ENCODE measurements at places on chromosomes 6 and 20.

DNA sequence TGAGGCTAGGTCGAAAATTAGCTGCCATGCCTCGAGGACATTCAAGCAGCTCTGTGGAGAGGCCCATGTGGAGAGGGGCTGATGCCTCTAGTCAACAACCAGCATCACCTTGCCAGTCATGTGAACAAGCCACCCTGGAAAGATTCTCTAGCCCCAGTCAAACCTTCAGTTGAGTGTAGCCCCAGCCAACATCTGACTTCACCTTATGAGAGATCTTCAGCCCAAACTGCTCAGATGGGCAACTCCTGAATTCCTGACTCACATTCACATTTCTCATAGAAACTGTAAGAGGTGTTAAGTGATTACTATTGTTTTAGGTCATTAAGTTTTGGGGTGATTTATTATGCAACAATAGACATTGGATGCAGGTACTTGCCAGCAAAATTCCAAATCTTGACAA lies 44.9 kb downstream of the GJA10 start:
- no peak for DNase-seq

DNA sequence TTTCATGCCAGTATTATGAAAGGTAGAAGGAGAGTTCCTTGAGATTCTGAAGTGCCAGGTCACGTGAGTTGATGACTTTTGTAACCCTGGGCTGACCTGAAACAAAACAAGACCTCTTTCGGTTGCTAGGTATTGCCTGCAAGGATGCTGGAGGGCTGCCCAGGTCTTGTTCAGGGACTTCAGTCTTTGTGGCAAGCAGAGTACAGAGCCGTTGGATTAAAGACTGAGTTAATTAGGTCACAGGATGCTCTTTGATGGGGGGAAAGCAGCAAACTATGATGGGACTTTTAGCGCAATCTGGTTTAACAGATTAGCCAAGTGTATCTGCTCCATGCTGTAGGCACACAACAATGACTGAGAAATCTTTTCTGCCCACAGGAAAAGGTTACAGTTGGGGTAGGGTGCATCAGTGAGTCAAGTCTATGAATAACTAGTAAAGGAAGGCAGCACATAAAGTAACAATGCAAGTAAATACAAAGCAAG lies 12.8 kb upstream of the ELOVL5 start:
- no peak for DNase-seq

GRCh38 chr6:110882824-110883554 lies 8.4 kb downstream of the AMD1 start:
- no peak for DNase-seq

GRCh38 chr20:39600156-39600555 lies 638.0 kb downstream of the DHX35 start:
- no peak for DNase-seq

DNA sequence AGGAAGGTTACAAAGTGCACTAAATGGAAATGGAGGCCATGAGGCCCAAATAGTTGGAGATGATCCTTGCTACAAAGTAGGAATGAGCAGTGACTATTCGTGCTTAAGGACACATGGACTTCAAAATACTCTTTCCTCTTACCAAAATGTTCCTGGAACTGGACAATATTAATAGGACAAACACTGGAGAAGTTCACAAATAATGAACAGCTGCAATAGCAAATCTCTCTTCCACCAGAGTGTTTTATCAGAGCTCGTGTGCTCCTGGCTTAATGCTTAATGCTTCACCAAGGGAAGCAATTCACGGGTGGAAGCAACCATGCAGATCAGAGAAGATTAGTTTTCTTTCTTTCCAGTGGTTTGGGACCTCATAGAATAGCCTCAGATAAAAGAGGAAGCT lies 435.4 kb downstream of the BCKDHB start:
- DNase-seq, result no peak

- DNase-seq, result no peak
These were observed 278.1 kb upstream of the SYNCRIP start for GRCh38 chr6:85920782-85921181.

GRCh38 chr6:79635232-79635543 lies 4.1 kb downstream of the SH3BGRL2 start:
- DNase-seq, result no peak

DNA sequence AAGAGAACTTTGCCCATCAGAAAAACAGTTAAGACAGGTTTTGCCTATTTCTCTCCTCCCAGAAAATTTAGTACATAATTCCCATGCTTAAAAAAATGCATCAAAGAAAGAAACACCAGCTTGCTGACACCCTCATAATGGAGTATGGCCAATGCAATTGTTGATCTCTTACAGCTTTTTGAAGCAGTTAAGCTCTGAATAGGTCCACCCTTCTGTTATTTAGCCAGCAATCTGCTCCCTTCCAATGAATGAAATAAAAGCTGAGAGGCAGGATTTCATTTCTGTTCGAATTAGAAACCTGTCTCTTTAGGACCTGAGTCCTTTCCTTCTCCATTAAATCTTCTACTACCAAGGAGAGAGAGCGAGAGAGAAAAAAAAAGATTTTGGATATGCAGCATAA lies 288.7 kb downstream of the RNF144B start:
- DNase-seq, result no peak

- DNase-seq, result no peak
These were observed 59.2 kb downstream of the KCNS1 start for GRCh38 chr20:45041464-45042337.

GRCh38 chr20:20292472-20292871 lies 75.4 kb upstream of the INSM1 start:
- no peak for DNase-seq

GRCh38 chr6:131488780-131489179 lies 84.2 kb upstream of the ARG1 start:
- no peak for DNase-seq

DNA sequence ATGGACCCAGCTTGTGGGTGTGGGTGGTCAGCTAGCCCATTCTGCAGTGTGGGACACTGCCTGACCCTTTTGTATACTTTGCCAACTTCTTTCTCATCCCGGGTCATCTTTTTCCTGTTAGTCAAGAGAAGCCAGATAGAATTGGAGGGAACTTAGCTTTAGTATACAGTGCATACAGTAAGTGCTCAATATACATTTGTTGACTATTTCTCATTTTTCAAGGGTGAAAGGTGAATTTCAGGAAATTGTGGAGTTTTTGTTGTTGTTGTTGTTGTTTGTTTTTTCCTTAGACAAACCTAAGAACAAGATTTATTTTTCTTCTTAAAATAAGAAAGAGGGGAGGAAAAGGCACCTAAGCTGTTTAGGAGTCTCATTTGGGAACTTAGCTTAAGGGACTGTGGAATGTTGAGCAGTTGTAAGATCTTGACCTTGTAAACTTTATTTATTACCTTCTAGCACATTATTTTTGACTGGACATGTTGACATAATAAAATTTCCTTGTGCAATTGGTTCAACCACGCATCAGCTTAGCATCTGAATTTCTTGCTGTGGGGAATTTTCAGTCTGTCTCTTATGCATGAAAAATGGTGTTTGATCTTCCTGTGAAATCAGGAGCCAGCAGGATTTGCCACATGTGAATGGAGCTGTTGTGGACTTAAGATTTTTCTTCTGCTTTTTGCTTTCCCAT lies 113.6 kb downstream of the ARID1B start:
- DNase-seq, result no peak

GRCh38 chr20:49799698-49800097 lies 12.9 kb upstream of the SLC9A8 start:
- no peak for DNase-seq

DNA sequence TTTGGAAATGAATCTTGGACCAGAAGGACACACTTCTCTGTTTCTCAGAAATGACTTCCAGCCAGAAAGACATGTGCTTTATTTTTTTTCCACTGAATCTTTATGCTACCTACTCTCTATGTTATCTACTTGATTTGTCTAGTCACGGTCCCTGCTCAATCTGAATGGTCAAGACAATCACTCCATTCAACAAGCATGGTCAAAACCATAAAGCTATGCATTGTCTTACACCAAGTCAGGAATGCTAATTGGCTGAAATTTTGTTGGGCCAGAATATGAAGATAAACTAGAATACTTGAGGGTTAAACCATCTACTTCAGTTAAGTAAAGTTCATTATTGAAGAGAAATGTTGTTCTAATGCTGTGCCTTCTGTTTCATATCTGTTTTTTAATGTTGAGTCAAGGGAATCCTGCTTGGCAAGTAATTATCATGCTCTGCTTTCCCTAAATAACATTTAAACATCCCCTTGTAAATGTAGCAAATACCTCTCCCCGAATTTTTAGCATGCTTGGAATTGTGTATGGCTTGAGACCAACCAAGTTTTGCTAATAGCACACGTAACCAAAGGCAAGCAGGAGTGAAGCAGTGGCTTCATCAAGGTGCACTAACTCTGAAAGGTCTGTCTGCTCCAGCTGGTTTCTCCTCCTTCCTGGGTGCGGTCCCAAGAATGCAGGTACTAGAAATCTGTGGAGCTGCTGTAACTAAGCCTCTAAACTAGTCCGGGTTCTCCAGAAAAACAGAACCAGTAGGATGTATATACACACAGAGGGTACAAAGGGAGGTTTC lies 190.3 kb upstream of the CDYL start:
- no peak for DNase-seq

DNA sequence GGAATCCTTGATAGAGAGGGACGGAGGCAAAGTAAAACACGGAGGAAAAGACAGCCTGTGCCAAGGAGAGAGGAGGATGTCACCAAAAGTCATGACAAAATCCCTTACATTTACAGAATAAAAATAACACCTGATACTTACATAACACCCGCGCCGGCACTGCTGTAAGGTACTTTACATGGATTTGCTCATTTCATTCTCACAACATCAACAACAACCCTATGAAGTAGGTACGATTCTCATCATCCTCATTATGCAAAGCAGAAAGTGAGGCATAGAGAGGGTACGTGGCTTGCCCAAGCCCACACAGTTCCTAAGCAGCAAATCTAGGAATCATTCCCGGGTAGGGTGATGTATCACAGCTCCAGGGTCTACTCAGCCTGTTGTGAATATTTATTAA lies 67.6 kb upstream of the NFATC2 start:
- no peak for DNase-seq

- no peak for DNase-seq
These were observed 27.9 kb upstream of the SPDEF start for GRCh38 chr6:34583861-34584604.

DNA sequence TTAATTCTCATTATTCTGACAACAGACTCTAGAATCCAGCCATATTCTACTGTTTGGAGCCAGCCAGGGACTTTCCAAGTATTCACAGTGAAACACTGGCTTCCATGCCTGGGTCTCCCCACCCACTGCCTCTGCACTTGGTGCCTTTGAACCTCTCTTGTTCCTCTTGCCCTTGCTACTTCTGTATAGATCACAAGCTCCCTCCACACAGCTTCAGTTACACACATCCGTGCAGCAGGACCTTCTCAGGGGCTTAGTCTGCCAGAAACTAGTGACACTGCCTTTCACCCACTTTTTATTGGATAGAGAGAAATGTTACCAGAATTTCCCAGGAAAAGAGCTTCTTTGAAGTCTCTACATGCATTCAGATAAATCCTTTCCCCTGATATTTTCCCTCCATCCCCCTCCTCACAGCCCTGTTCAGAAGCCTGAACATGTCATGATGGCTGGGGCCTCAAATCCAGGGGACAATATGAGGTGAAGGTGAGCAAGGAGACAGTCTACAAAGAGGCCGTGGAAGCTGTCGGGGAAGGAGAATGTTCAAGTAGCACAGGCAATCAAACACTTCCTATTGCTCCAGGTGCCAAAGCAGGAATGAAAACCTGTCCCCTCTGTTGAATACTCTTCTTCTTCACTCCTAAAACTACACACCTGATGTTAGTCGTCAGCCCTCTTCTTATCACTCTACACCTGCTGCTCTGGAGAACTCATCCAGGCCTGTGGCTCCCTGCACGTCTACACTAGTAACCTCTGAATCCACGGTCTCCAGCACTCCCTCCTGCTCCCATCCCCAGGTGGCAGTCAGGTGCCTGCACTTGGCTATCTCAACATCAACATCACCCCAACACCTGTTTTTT lies 20.2 kb upstream of the HLA-DOA start:
- DNase-seq, result no peak

DNA sequence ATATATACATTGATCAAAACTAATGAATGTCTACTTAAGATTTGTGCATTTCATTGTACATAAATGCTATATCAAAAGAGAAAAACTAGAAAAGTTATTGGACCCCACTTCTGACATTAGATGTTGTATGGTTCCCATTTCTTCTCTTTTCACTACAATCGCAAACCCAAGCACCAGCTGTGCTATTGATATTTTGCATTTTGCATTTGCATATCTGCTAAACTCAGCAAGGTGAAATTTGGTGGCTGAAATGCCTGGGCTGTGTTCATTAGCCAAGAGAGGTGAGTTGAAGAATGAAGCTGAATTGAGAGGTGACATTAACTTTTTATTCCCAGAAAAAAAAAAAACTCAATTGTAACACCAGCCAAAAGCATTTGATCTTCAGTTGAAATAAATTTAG lies 232.1 kb upstream of the TENT5A start:
- no peak for DNase-seq

GRCh38 chr6:159045801-159046200 lies 1.0 kb upstream of the TAGAP start:
- no peak for DNase-seq

GRCh38 chr6:160971171-160971570 lies 20.4 kb upstream of the MAP3K4 start:
- DNase-seq, result no peak

- no peak for DNase-seq
These were observed 39.6 kb downstream of the ESR1 start for GRCh38 chr6:151847064-151847463.

GRCh38 chr6:161228096-161228495 lies 45.8 kb downstream of the AGPAT4 start:
- DNase-seq, result no peak

- DNase-seq, result no peak
These were observed 1081.7 kb downstream of the KIF16B start for GRCh38 chr20:15491575-15491974.

DNA sequence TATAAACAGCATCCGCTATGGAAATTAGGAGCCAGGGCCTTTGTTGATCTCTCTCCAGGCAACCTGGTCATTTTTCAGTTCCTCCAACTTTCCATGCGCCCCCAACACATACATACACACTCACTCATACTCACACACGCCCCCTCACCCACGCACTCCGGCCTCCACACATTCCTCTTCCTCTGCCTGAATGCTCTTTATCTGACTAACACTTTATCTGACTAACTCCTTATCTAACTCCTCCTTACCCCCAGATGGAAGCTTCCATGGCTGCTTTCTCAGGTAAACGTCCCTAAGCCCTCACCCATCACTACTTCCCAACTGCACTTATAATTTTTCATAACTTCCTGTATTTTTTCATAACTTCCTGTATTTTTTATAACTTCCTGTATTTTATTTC lies 17.4 kb downstream of the CASS4 start:
- DNase-seq, result peak; percentile 37

DNA sequence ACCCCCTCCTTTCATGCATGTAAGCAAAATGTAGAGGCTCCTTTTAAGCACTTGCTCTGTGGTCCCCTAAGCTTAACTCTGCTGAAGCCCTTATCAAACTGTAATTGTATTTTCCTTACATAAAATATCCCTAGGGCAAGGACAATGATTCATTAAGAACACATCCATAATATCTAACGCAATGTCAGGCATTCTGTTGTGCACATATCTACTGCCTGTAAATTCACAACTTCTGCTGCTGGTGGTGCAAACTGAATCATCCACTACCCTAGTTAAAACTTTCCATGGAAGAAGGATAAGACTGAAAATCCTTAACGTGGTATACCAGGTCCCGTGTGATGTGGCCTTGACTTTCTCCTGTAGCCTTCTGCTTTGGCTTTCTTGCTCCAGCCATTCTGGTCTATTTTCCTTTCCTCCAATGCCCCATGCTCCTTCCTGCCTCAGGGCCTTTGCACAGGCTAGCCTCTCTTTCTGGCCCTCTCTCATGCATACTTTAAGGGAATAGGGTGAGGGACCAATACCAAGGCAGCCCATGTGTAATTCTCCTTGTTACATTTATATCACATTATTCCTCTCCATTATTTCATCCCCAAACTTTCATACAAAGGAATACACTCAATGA lies 113.6 kb upstream of the ZFP64 start:
- DNase-seq, result no peak

GRCh38 chr6:159654483-159655098 lies 38.5 kb downstream of the SOD2 start:
- DNase-seq, result no peak
